Progenitor cell of endocrine pancreas (in vitro differentiated cells): ENCODE measurements at places on chromosomes 7 and 10. TPM values are rescaled to one million over a fixed set of nuclear protein-coding genes. Genes with fewer than 3 reads are reported as not detected.

TMEM225B gene
- 0.91 and 1.4 TPM in 2 replicates for total RNA-seq

LRRD1 gene
- total RNA-seq = 0.31 and 0.34 TPM in 2 replicates

ANKRD30A gene
- not detected in 2 replicates for total RNA-seq

OLAH gene
- not detected in 2 replicates for total RNA-seq

KIAA1217 gene
- total RNA-seq = 117 and 121 TPM in 2 replicates

C10orf90 gene
- total RNA-seq = not detected in 2 replicates

HOXA13 gene
- not detected in 2 replicates for total RNA-seq

AIFM2 gene
- total RNA-seq = 10.7 and 10.9 TPM in 2 replicates

FGL2 gene
- not detected in 2 replicates for total RNA-seq

SYT15B gene
- 0.13 and 0.36 TPM in 2 replicates for total RNA-seq

PBLD gene
- total RNA-seq = 9.6 and 11.1 TPM in 2 replicates

IFIT1B gene
- total RNA-seq = not detected in 2 replicates

STOX1 gene
- 7.8 and 8.0 TPM in 2 replicates for total RNA-seq

CHRM2 gene
- not detected in 2 replicates for total RNA-seq

MSMB gene
- not detected in 2 replicates for total RNA-seq

XRCC2 gene
- total RNA-seq = 12.2 and 13.8 TPM in 2 replicates

MNX1 gene
- 86.5 and 103 TPM in 2 replicates for total RNA-seq

HOXA5 gene
- total RNA-seq = 12.6 and 18.1 TPM in 2 replicates

ACTR3C gene
- total RNA-seq = 2.3 and 3.3 TPM in 2 replicates

TFAM gene
- total RNA-seq = 53.5 and 60.7 TPM in 2 replicates

MBLAC1 gene
- total RNA-seq = 1.6 and 2.2 TPM in 2 replicates
